NCI-H524 (cell line): ENCODE measurements at places on chromosomes 6 and 20.

DNA sequence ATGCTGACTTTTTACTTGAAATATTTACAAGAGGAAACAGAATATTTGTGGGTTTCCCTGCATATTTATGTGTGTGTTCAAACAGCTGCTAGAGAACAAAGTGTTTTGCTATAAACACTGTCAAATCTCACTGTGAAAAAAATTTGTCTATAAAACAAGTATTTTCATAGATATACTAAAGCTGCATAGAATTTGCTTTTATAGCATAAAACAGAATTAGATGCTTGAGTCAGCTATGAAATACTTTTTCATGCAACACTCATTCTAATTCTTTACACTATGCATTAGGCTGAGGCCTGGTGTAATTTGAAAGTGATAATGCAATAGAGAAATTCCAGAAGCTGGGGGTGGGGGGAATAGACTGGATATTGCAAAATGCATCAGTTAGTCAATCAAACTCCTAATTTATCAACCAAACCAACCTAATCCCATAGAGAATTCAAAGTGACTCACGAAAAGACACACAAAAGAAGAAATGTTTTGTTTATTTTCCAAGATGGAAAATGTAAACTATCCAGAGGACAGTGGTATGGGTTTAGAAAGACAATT, 148.2 kb downstream of the LAMA2 start:
- DNase-seq, result no peak

GRCh38 chr6:86128130-86128814, 485.6 kb upstream of the SYNCRIP start:
- peak; percentile 31 for DNase-seq

DNA sequence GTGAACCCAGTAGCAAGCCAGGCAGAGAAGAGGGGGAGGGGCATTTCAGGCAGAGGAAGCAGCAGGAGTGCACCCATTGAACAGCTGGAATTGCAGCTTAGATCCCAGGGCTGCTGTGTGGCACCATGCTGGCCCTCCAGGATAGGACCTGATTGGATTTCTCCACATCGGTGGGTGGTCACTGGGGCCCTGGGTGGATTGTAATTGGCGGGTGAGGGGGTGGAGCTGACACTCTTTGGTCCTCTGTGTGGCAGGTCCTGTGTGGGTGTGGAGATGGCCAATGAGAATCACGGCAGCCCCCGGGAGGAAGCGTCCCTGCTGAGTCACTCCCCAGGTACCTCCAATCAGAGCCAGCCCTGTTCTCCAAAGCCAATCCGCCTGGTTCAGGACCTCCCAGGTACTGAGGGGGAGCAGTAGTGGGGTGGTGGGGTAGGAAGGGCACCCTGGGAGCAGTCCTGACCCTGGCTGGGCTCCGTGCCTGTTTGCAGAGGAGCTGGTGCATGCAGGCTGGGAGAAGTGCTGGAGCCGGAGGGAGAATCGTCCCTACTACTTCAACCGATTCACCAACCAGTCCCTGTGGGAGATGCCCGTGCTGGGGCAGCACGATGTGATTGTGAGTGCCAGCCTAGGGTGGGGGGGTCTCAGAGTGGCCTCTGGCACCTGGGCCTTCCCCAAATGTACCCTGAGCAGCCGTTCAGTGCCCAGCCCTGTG, 4.4 kb downstream of the PCIF1 start:
- no peak for DNase-seq

DNA sequence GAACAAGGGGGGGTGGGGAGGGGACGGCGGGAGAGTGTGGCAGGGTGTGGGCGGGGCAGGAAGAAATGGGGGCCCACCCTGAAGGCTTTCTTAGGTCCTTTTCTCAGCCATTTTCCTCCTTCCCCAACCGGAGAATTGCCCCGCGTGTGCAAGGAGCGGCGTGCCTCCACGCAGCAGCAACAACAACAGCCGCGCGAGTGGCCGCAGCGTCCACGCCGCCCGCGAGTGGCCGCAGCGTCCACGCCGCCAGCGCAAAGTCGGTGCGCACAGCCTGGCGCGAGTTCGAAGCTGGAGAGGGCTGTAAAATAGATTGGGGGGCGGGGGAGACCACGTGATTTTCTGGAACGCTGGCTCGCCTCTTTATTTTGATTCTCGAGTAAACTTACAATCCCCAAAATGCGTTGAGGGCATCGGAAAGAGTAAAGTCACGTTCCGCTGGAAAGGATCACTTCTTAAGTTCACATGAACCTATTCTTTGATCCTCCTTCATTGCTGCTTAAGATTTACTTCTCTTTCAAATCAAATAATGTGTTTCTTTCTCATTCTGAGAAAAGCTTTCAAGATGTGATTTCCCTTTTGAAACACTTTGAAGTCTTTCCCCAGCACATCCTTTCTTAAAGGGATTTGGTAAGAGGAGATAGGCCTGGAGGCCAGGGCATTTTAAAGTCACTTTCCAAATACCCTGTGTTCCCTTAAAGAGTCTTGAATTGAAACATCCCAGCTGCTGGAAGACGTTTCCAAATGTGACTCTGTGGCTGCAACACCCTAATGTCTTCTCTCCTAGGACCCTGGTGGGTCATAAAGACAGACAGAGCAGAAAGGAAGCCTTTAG, 66.7 kb upstream of the ZNF217 start:
- DNase-seq, result no peak

GRCh38 chr6:7932625-7933024, 22.0 kb upstream of the TXNDC5 start:
- DNase-seq, result no peak

DNA sequence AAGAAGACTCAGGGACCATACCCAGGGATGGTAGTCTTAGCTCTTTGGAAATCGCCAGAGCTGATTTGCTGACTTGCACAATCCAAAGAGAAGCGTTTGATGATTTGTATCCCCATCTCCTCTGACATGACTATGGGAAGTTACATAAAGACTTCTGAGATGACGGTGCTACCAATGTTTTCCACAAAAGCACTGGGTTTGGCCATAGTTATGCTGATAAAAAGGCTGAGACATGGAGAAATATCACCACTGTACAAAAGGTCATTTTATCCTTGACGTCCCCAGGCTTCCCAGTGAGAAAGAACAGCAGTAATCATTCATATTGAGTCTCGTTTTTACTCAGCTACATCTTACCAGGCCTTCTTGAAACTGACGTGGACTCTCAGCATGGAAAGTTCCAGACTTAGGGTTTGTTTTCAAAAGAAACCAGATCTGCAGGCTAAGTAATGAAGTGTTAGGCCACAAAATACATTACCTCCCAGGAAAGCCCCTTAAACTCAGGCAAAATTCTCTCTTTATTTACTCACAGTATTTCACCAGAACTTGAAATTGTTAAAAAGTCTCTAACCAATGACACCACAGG, 370.3 kb upstream of the JARID2 start:
- no peak for DNase-seq
